ENCODE measurements at places on chromosomes 12 and 14.

DNA sequence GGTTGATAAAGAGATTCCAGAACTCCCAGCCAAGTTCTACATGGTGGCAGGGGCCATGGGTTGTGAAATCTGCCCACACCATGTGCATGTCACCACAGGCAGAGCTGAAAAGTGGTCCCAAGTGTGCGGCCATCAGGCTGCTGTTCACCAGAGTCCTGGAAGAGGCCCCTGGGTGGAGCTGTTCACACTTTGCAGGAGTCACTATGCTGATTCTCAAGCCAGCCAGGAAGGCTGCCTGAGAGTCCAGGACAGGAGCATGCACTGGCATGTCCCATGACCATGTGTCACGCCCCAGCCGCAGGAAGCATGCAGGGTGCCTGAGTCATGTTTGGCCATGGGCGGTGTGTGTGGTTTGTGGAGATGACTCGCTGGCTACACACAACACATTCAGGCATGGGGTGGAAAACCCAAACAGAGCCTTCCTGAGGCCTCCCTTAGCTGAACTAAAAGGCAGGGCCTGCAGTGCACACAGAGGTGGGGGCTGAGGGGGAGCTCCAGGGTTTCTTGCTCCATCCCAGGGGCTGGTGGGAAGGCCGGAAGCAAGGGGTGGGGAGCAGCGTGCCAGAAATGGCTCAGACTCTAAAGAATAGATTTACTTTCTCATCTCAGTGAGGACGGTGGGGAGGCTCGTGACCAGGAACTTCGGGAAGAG is 19.4 kb downstream of the ABCB9 start:
- no peak for DNase-seq

GRCh38 chr12:8156845-8157244 is at the start of gene ZNF705A:
Gene ZNF705A, plus strand, starts transcription at chr12:8157015. Its CDS starts 15,611 bp downstream, at chr12:8172626.
- no peak for DNase-seq

GRCh38 chr14:65169351-65169750 is 67.0 kb upstream of the MAX start:
- DNase-seq, result no peak

- DNase-seq, result no peak
Measured at GRCh38 chr14:105221598-105222178, 26.6 kb upstream of the BTBD6 start.

GRCh38 chr14:54356172-54356571 is 40.6 kb upstream of the CDKN3 start:
- no peak for DNase-seq

DNA sequence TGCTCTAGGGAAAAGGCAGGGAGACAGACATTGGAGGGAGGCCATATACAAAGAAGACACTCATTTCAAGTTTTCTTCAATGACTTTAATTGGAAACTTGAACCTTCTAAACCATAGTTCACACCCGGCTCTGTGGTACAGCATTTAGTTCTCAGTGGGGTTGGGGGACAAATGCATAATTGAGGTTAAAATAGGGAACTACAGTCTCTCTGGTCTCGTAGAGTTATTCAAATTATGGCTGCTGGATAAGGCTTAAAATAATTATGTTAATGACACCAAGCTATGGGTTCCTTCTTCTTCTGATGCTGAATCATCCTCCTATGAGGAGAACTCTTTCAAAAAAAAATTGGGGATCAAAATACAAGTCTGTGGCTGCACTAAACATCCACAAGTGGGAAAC is 3.8 kb upstream of the RPAP3 start:
- no peak for DNase-seq

GRCh38 chr12:59938190-59938962 is 342.5 kb downstream of the SLC16A7 start:
- DNase-seq, result peak; percentile 40

GRCh38 chr14:54742492-54743350 is 159.9 kb downstream of the GCH1 start:
- no peak for DNase-seq

DNA sequence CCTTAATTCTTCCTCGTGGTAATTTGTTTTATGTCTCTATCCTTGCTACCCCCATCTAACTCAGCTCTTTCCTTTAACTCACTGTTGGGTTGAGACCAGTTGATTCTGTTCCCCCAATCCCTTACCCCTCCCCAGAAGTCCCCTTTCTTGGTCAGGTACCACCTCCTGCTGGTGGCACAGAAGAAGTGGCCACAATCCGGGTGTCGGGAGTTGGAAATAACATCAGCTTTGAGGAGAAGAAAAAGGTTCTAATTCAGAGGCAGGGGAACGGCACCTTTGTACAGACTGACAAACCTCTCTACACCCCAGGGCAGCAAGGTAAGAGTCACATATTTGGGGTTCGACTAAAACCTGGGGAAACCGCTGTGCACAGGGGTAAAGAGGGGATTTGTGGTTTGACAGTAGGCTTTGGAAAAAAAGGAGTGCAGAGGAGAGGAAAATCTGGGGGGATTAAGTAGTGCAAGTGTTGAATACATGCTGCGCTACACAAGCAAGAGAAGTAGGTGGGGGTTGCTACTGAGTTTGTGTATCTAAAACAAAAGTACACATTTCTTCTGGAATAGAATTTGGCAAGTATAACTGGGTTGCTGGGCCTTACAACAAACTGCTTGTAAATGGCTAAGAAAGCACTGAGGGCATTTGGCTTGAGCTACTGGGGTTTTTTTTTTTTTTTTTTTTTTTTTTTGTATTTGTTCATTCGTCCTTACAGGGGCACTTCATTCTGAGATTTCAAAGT is 1.3 kb downstream of the A2ML1 start:
- no peak for DNase-seq

- no peak for DNase-seq
Measured at GRCh38 chr14:93970965-93971634, 5.3 kb downstream of the ASB2 start.

DNA sequence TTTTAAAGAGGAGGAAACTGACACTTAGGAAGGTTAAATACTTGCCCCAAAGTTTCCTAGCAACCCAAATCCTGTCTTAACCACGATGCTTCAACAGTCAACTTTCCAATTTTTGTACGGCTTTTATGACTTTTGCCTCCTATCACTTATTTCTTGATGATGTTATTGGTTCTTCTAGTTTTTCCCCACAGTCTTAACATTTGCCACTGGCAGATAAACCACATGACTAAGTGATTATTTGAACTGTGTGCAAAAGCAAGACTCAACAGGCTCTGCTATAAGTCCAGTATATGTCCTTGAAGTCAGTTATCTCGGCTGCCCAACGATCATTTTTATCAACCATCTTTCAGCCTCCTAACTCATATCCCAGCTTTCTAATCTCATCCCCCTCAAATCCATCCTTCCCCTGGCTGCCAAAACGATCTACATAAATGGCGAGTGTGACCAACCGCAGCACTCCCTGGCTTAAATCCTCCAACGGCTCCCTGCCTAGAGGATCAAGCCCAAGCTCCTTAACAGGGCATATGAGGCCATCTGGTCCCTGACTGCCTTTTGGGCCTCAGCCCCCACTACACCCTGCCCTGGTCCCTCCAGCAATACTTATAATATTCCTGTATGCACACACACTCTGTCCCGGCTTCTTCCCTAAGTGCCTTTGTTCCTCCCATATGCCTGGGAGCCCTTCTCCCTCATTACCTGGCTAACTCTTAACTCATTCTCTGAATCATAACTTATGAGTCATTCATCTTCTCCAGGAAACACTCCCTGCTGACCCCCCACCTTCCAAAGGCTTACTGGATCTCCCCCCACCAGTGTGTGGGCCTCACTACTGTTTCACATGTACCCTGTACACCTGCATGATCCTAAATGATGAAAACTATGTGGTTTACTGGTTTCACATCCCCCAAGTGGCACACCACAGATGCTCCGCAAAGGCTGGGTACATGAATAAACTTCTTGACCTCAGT is 8.8 kb downstream of the VPS37B start:
- DNase-seq, result no peak

DNA sequence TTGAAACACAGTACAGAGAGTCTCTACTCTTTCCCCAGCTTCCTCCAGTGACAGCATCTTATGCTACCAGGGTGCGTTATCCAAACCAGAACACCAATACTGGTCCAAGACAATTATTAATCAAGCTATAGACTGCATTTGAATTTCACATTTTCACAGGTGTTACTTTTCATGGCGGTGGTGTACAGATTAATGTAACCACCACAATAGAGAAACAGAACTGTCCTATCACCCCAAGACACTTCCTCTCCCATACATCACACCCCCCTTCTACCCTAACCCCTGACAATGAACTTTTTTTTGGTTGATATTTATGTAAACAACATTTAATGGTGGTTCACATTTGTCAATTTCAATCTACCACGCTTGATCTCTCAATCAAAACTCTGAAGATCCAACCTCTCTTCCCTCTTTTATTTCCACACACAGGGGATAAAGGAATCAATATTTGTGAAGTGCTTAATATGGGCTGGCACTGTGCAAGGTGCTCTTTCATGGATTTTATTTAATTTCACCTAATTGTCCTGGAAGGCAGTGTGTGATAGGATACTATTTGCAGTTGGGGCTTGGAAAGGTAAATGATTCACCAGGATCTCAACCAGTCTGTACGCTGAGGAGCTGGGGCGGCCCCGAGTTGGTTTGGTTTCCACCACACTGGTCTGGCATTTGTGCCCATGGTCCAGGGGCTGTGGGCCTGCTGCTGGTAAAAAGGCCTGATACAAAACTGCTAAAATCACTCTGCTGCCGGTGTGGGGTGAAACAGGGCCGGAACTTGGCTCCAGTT is 54.6 kb upstream of the DICER1 start:
- DNase-seq, result no peak

- DNase-seq, result no peak
Measured at GRCh38 chr14:32473464-32473855, 144.4 kb downstream of the AKAP6 start.

- peak; percentile 11 for DNase-seq
Measured at GRCh38 chr12:6697584-6698351, 2.8 kb downstream of the PIANP start.

GRCh38 chr12:92581604-92582003 is 121.2 kb upstream of the PLEKHG7 start:
- no peak for DNase-seq

DNA sequence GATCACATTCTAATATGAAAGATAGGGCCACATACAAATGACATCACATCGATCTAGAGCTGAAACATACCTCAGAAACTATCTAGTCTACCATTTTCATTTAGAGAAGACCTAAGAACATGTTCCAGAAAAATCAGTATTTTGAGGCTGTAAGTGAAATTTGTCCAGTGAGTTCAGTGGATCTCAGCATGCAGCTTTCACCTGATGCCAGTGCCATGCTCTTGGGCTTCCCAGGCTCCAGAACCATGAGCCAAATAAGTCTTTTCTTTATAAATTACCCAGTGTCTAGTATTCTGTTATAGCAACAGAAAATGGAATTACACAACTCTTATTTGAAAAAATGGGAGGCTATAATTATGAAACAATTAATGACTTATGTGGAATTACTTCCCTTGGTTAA is 9.0 kb downstream of the CHPT1 start:
- no peak for DNase-seq

Measured in NCI-H510A treated with DMSO at 0.1 percent for 48 hours (cell line).